ENCODE measurements at places on chromosomes 13 and 19. TPM values are rescaled to one million over a fixed set of nuclear protein-coding genes. Genes with fewer than 3 reads are reported as not detected.
A peak's percentile ranks its signal among the peaks of the same experiment; 100 is the strongest.

GRCh38 chr19:29687244-29687896 lies 22.1 kb downstream of the PLEKHF1 start:
- DNase-seq = no peak

DNA sequence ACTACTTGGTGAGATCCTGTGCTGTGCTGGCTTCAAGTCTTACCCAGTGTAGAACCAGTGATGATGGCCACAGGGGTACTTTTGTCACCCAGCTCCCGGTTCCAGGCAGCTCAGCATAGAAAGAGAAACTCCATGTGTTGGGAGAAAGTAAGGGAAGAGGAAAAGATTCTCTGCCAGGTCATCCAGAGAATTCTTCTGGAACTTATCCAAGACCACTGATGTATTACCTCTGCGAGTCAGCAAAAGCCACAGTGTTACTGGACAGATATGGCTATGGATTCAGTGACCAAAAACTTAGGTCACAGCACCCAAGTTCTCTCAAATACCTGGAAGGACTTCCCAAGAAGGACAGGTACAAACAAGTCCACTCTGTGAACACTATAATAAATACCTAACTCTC lies 399.5 kb upstream of the MIR17HG start:
- DNase-seq = no peak

The NALCN gene
- total RNA-seq = 1.6 TPM

DNA sequence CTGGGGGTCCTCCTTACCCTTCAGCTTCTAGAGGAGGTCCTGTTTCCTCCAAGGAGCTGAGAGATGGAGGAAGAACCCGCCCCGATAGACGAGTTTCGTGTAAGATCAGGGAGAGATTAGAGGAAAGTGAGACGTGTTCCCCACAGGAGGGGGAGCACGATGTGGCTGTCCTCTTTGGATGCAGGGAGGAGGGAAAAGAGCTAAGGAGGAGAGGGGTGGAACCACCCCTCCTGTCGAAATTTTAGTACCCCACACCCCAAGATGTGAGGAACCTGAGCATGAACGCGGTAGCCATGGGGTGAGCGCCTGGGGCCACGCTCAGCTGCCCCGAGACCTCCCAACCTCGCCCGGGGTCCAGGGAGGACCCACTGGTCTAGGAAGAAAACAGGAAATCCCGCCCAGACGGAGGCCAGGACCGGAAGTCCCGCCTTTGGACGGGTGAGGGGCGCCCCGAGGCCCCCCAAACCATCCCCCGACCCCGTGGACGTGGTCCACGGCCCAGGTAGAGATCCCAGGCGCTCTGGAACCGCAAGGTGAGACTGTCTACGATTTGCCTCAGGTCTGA lies 1.2 kb downstream of the AKT1S1 start:
- DNase-seq = peak; percentile 66

- peak; percentile 42 for DNase-seq
Observed at GRCh38 chr19:16328824-16329482, 4.3 kb downstream of the KLF2 start.

Data from upper lobe of left lung (tissue), 6 donors.